ENCODE measurements at places on chromosomes 1 and 21.

GRCh38 chr1:236914375-236914774 is 89.9 kb downstream of the MT1HL1 start:
- DNase-seq: no peak

- DNase-seq: no peak
These were observed 89.5 kb upstream of the ARTN start for GRCh38 chr1:43844114-43844513.

GRCh38 chr1:157081707-157082106 is 17.9 kb downstream of the ETV3L start:
- no peak for DNase-seq

GRCh38 chr1:26946270-26946669 is 14.0 kb downstream of the KDF1 start:
- no peak for DNase-seq

DNA sequence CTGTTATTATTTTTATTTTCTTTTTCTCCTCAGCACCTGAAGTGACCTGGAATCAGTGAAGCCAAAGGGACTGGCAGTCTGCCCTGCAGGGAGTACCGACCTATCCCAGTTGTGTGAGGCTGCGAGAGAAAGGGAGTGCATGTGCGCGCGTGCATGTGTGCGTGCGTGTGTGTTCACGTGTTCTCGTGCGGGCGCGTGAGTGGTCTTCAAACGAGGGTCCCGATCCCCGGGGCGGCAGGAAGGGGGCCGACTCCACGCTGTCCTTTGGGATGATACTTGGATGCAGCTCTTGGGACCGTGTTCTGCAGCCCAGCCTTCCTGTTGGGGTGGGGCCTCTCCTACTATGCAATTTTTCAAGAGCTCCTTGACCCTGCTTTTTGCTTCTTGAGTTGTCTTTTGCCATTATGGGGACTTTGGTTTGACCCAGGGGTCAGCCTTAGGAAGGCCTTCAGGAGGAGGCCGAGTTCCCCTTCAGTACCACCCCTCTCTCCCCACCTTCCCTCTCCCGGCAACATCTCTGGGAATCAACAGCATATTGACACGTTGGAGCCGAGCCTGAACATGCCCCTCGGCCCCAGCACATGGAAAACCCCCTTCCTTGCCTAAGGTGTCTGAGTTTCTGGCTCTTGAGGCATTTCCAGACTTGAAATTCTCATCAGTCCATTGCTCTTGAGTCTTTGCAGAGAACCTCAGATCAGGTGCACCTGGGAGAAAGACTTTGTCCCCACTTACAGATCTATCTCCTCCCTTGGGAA is 123.3 kb downstream of the PRDM2 start:
- DNase-seq: no peak

DNA sequence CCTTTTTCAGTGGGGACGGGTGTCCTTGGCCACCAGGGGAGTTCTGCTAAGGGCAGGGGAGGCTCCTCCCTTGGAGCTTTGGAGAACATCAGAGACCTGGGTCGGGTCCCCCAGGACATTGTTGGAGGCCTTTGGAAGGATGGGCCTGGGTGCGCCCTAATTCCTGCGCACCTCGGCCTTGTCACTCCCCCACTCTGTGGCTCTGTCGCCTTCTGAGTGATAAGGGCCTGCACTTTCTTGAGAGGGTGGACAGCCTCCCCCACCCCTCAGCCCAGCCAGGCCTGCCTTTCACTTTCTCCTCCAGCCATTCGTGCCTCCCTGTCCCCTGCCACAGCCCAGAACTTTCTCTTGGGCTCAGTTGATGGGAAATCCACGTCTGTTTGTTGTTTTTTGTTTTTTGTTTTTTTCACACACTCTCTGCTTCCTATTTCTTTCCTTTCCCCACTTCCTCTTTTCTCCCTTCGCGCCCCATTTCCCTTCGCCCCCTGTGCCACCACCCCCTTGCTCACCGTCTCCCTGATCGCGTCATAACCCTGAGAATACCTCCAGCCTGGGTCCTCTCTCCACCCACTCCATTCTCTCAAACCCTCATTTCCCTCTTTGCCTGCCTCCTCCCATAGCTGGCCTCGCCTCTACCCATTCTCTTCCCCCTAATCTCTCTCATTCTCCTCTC is 85.6 kb downstream of the PAX7 start:
- DNase-seq: no peak

GRCh38 chr1:211613108-211613947 is 34.4 kb upstream of the SLC30A1 start:
- DNase-seq: peak; percentile 96

DNA sequence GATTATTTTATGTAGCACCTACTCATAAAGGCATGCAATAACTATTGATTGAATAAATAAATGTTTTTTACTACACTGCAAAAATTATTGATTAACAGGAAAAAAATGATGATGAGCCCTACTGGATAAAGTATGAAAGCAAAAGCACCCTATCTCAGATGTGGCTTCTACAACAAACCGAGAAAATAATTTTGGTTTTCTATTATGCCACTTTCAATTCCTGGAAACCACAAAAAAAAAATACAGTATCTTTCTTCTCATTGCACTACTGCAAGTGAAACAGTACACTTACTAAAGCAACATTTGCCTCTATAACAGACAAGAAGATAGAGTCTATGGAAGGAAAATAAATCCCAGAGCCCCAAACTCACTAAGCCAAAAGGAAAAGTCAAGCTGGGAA is 1882.4 kb downstream of the NCAM2 start:
- no peak for DNase-seq

DNA sequence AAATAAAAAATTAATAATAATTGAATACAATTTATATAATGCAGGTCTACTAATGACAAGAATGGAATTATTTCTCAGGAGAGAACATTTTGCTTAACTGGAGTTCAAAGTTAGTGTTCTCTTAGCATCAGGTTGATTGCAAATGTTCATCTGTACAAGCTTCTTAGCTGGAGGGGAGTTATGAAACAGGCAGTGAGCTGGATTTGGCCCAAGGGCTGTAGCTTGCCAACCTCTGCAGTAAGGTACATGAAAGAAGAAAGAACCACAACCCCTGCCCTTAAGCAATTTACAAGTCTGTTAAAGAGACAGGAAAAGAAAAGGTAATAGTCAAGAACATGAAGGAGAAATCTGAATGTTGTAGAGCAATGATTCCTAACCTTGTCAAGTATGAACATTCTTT is 17.0 kb downstream of the LPGAT1 start:
- no peak for DNase-seq

DNA sequence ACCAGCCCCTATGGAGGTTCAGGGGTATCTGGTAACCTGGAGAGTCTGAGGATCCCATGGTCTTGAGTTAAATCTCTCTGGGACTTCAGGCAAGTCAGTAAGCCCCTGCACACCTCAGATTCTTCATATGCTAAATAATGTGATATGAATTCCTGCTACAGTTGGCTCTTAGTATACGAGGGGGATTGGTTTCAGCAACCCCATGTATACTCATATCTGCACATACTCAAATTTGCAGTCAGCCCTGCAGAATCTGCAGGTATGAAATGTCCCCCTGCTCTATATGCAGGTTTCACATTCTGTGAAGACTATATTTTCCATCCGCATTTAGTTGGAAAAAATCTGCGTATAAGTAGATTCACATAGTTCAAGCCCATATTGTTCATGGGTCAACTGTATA is 136.6 kb downstream of the TOMM20 start:
- DNase-seq: no peak

DNA sequence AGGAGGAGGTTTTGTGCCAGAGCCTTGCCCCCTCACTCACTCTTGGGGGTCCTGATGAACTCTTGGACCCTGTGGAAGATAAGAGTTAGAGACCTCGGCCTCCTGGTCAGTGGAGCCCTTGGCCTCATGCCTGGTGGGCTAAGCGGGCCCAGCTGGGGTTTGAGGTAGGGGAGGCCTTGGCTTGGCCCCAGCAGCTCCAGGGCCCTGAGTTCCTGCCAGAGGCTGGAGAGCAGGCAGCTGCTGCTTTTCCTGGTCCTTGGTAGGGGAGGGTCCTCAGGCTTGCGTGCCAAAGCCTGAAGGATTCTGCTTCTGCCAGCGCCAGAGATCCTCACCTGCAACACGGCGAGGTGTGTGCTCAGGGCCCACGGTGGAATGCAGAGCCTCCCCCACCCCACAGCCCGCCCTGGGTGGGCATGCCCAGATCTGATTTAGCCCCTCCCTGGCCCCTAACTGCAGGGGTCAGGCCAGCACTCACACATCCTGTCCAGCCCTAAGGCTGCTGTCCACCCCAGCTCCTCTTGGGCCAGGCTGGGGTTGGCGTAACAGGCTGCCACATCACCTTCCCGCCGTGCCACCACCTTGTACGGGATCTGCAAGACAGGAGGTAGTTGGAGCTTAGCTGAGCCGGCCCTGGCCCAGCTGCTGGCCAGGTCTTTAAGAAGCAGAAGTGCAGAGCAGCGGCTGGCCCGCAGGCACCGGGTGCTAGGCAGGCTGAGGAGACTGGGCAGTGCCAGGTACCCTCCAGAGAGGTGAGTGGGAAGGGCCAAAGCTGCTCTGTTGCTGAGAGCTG is 4.7 kb downstream of the GALE start:
- DNase-seq: no peak

DNA sequence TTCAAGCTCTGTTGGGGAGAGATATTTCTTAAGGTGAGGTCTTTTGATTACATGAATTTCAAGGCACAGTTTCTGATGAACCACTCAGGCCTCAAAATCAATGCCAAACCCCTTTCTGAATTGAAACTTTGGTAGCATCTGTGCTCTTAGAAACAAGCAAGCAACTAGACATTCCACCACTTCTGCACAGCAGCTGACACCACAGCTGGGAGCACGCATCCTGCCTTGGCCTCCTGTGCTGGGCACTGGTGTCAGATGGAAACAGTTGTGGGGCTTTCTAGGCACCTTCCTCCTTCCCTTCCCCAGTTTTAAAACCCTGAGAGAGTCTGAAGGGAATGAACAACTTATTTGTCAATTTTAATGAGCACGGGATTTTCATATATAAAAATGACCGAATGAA is 360.2 kb downstream of the ADGRL2 start:
- DNase-seq: no peak

GRCh38 chr1:16900751-16901150 is 5.0 kb downstream of the RNU1-2 start:
- no peak for DNase-seq

- DNase-seq: peak; percentile 23
These were observed 251.6 kb downstream of the AKT3 start for GRCh38 chr1:243598433-243598832.

- no peak for DNase-seq
These were observed 4.4 kb upstream of the ACTRT2 start for GRCh38 chr1:3016641-3017439.

Measured in GM04504 (cell line).